ENCODE measurements at places on chromosomes 6 and 20.

DNA sequence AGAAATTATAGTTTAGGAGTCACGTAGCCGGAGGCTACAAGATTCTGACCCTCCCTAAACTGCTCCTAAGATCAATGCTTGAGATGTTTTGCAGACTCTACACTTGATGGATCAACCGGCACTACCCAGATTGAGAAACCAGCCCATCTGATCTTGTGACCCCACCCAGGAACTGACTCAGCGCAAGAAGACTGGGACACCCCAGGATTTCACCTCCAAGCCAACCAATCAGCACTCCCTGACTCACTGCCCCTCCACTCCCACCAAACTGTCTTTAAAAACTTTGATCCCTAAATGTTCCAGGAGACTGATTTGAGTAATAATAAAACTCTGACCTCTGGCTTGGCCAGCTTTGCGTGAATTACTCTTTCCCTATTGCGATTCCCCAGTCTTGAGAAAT lies 99.8 kb downstream of the OPRM1 start:
- DNase-seq = no peak

DNA sequence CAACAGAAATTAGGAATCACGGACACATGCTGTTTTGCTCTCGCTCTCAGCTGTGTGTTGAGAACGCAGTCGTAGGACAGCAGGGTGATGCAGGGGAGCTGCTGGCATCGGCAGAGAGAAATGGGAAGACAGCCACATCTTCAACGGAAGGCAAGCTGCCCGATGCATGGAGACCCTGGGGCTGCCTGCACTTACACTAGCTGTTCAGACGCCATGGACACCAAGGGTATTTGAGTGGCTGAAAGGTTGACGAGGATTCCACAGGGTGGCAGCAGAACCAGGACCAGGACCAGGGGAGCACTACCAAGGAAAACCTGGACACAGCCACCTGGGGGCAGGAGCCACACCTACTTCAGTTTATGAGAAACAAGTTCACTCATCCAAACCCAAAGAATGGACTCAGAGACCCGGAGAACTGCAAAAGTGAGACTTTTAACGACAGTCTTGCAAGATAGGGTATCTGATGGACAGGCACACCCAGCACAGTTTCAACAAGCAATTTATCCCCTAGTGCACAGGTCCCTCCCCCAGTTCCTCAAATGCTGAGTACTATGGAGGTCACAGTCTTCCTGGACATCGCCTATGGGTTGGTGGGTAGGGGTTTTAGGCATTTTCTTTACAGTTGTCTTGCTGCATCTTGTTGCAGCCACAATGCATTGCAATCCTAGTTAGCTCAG lies 56.3 kb upstream of the ENTPD6 start:
- DNase-seq = no peak

GRCh38 chr6:57342148-57342669 lies 24.8 kb downstream of the PRIM2 start:
- no peak for DNase-seq

- DNase-seq = no peak
Observed at GRCh38 chr6:114634016-114634415, 291.2 kb upstream of the HS3ST5 start.

- no peak for DNase-seq
Observed at GRCh38 chr6:42133926-42134325, 8.5 kb downstream of the C6orf132 start.

DNA sequence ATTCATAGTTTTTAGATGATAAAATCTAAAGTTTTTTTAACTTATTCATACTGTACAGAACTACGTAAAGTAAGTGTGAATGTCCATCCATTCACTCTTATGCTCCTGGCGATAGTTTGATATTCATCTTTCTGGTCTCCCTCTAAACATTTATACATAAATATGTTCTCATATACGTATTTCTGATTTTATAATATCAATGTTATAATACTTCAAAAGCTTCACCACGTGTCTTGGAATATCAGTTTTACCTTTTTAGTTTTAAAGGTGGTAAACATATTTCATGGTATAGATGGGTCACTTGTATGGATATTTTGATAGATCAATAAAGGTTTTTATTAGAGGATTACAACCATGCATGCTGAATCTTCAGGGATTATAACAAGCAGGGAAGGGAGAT lies 10.3 kb upstream of the RHAG start:
- no peak for DNase-seq

- DNase-seq = no peak
Observed at GRCh38 chr20:37395410-37395797, 49.5 kb downstream of the SRC start.

GRCh38 chr6:87742106-87742505 lies 40.1 kb upstream of the AKIRIN2 start:
- no peak for DNase-seq

DNA sequence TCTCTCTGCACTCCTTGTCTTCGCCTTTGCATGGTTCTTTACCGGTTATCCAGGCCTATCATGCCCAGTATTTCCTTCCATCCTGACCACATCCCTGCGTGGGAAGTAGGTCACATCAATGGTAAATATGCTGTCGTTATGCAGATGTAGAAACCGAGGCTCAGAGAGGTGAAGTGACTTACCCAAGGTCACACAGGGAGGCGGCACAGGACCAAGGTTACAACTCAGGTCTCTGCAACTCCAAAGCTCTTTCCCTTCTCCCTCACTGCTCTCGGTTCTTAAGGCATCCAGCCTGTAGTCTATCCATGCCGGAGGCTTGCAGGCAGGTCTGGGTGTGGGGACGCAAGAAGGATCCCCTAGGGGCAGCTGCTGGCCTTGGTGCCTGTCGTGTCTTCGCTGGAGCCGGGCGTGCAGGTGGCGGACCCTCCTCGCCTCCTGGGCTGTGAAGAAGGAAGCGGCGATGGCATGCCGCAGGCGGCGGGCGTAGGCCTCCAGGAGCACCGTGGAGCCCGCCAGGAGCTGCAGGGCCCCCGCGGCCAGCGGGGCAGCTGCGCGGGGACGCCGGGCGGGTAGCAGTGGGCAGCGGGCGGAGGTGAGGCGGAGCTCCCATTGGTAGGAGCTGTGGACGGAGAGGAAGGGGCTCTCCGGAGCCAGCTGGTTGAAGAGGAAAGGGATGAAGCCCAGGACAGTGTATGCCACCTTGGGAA lies 9.1 kb downstream of the OCSTAMP start:
- no peak for DNase-seq

DNA sequence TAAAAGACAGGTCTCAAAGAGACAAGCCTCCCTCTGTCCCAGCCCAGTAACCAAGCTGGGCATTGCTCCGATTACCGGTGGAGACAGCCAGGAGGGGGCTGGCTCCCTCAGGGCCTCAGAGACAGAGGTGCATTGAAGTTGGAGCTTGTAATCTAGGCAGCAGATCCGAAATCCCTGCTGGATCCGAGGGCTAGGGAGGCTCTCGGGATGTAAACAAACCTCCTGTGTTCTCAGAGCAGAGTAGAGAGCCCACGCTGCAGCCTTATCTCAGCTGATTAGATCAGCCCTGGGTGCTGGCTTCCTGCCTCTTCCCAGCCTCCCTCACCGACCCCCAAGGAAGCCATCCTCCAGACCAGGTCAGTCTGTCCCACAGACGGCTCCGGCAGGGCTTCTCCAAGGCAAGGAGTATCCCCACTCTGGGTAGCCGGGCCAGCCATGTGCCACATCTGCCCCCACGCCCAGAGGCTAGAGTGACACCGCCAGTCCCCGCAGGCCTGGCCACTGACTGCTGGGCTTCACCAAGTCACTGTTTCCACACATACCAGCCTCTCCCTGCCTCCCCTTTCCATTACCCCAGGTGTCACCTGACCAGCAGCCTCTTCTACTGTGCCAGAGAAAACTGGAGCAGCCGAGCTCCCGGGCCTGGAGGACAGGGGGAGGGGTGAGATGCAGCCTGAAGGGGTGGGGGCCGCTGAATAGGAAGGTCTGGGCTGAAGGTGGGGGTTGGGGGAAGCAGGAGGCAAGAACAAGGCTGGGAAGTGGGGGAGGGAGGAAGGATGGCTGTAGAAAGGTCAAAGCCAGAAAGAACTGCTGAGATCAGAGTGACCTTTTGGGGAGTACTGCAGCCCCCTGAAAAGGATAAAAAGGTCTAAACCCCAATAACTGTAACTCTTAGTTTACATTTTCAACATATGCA lies 6.0 kb downstream of the SDC4 start:
- DNase-seq = no peak

DNA sequence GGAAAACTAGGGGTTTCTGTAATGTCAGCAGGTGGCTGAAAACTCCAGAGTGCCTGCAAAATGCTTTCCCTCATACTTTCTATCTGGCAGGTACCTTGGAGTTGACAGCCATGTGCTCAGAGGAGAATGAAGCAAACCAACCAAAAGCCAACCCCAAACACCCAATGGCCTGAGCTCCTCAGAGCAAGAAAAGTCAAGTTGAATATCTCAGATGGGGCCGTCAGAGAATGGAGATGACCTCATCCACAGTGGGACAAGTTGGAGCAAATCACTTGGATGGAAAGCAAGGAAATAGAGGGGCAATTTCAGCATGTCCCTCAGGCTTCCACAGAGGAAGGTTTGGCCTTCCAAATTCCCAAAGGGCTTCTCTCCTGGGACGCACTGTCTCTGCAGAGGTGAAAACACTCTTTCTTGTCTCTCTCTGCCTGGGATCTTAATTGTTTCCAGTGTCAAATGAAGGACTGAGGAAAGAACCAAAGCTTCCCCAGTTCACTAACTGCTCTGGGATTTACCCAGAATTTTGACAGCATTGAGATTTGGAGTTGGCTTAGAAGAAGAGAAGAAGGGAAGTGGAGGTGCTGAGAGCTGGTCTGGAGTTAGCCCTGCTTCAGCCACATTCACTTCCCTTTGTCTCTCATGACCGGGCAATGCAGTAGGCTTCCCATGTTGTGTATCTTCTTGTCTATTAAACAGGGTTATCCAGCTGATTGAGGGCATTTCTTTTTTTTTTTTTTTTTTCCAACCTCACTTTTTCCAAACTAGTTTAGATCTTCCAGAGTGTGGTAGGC lies 42.2 kb downstream of the PRND start:
- no peak for DNase-seq

GRCh38 chr6:79544299-79544927 lies 7.2 kb upstream of the LCA5 start:
- no peak for DNase-seq

- no peak for DNase-seq
Observed at GRCh38 chr6:31710523-31711219, 4.0 kb downstream of the LY6G6F start.

GRCh38 chr6:155449450-155450239 lies 6.0 kb downstream of the NOX3 start:
- DNase-seq = no peak

DNA sequence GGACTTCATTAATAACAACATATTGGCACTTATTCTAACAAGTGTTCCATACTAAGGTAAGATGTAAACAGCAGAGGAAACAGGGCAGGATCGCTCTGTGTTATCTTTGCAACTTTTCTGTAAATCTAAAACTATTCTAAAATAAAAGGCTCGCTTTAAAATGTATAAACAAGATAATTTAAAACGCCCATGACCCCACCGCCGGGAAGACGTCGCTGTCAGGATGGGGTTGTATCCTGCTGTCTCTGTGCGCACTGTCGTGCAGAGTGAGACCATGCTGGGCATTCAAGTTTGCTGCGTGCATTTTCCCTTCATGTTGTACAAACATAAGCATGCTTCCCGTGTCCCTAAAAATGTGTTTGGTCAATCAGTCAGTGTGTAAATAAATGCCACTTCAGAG lies 255.7 kb downstream of the CDH4 start:
- DNase-seq = no peak

GRCh38 chr6:160269023-160269521 lies 10.5 kb upstream of the SLC22A2 start:
- no peak for DNase-seq

- DNase-seq = no peak
Observed at GRCh38 chr6:5665667-5666066, 341.1 kb downstream of the NRN1 start.

DNA sequence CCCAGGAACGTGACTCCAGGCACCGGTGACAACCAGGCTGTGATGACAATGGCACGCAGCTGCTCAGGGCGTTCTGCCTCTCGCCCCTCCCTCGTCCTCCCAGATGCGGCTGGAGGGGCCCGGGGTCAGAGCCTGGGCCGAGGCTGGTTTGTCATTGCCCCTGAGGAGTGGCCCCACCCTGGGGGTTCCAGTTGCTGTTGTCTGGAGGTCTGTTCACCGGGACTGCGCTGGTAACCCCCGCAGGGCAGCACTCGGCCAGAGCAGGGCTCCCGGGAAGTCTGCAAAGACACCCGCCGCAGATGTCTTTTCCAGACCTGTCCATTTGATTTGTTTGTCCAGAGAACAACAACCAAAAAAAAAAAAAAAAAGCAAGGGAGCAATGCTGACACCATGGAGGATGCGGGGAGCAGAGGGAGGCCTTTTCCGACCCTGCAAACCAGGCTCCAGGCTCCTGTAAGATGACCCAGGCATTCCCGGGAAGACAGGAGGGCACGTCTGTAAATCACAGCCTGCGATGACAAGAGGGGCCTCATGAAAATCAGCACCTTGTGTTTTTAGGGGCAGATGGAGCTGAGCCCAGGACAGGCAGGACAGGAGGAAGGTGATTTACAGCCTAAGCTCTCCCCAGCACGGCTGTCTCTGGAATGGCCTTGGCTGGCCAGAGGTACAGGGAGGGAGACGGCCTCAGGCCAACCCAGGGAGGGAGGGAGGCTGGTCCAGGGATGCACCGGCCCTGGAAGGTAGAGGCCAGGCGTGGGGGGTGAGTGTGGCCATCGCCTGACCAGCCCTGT lies 189.3 kb downstream of the ERMARD start:
- peak; percentile 68 for DNase-seq

DNA sequence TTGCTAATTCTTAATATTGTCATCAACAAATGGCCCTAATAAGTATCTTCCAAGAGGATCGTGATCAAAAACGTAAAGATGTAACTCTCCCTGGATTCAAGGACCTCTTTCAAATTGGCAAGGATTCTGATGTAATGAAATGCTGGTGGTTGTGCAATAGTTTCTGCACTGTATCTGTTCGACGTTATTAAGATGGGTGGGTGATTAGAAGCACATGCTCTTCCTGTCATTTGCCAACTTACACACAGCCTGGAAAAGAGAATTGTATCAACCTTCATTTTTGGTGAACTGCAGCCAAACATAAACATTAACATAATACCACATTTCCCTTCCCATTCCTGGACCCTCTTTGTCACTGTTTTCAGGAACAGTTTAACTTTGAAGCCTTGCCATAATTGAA lies 9.8 kb downstream of the FOXQ1 start:
- DNase-seq = no peak

GRCh38 chr6:26311012-26311384 lies 54.0 kb upstream of the BTN3A2 start:
- DNase-seq = no peak

- peak; percentile 60 for DNase-seq
Observed at GRCh38 chr6:35804996-35805736, at the start of gene LHFPL5. LHFPL5 (plus strand) TSS chr6:35805352; CDS start chr6:35805671, 319 bp downstream.

GRCh38 chr6:150761771-150762170 lies 103.7 kb upstream of the MTHFD1L start:
- no peak for DNase-seq

GRCh38 chr6:12269110-12269509 lies 21.1 kb upstream of the EDN1 start:
- DNase-seq = no peak

- no peak for DNase-seq
Observed at GRCh38 chr6:163151212-163151611, 263.3 kb upstream of the QKI start.

All from renal cortex interstitium (tissue), 15 donors.